ENCODE measurements at places on chromosomes 16 and 17.

GRCh38 chr17:6422654-6423241, 12.2 kb downstream of the AIPL1 start:
- no peak for DNase-seq

GRCh38 chr17:81335773-81336157, 40.7 kb upstream of the SLC38A10 start:
- peak; percentile 83 for DNase-seq

GRCh38 chr16:66189951-66190350, 176.5 kb upstream of the CDH5 start:
- no peak for DNase-seq

DNA sequence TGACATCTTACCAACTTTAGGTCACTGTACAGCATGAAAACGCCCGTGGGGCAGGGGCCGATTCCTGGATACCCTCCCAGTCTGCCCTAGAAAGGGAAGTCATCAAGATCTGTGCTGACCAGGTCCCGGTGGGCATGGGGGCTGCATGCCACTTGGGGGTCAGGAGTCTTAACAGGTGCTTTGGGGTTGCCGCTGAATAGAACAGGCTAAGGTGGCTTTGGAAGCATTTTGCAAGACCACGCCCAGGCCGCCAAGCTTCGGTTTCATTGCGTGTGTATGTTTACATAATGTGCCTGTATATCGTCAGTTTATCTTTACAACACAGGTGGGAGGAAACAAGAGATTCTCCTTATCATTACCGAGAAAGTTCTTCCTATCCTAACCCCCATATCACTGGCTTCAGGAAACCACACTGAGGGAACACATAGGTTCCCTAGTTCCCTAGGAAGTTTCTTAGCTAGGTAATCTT, 13.3 kb upstream of the USP36 start:
- no peak for DNase-seq

DNA sequence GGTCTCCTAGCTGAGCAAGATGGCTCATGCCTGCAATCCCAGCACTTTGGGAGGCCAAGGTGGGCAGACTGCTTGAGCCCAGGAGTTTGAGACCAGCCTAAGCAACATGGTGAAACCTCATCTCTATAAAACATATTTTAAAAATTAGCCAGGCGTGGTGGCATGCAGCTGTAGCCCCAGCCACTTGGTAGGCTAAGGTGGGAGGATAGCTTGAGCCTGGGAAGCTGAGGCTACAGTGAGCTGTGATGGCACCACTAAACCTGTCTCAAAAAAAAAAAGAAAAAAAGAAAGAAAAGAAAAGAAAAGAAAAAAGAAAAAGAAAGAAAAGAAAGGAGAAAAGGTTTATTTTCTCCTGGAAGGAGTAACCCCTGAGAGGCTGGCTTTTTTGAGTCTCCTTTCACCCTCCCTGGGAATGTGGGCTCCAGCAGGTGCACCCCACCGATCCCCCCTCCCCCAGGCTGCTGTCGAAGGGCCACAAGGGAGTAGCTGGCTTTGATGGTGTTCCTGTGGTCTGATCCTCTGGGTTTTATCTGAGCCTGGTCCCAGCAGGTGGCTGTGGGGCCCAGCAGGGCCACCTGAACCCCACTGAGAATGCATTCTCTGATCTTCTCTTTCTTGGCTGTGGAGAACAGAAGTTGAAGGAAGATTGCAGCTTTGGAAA, 29.9 kb upstream of the TNRC6C start:
- no peak for DNase-seq

- DNase-seq: no peak
Observed at GRCh38 chr16:57947261-57947660, 23.7 kb downstream of the CNGB1 start.

GRCh38 chr16:16032271-16032979, 83.0 kb downstream of the ABCC1 start:
- DNase-seq: no peak

DNA sequence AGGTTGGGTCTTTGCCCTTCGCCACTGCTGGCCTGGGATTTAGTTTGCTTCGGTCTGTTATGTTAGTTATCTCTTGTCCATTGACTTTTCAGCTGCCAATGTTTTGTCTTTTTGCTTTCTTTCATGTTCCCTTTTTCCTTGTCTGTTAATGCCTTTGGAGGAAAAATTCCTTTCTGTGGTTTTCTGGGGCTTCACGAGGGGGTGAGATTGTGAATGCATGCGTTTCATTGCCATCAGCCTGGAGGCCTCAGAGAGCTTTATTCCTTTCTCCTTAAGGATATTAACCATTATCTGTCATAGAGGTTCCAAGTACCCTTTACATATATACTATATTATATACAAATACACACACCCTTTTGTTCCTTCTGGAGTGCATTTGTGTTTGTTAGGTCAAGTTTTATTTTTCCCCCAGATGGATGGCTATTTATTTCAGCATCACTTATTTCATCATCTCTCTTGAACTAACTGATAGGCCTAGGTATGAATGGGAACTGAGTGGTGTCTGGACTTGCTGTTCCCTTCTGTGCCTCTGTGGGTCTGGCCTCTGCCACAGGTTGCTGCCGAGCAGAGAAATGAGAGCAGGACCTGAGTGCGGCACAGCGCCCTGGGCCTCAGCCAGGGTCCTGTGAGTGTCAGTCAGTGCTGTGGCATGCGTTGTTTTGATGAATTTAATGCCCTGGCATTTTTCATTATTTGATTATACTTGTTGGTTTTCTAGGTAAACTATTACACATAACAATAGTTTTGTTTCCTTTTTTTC, 193.4 kb downstream of the LGALS9B start:
- DNase-seq: no peak

- DNase-seq: no peak
Observed at GRCh38 chr17:29753845-29754439, 131.2 kb upstream of the CORO6 start.

GRCh38 chr16:90022209-90023077, 3.2 kb upstream of the DBNDD1 start:
- peak; percentile 95 for DNase-seq

- peak; percentile 85 for DNase-seq
Observed at GRCh38 chr17:59329176-59330052, 2.0 kb upstream of the YPEL2 start.

- DNase-seq: peak; percentile 63
Observed at GRCh38 chr16:50313596-50314478, 47.5 kb downstream of the ADCY7 start.

DNA sequence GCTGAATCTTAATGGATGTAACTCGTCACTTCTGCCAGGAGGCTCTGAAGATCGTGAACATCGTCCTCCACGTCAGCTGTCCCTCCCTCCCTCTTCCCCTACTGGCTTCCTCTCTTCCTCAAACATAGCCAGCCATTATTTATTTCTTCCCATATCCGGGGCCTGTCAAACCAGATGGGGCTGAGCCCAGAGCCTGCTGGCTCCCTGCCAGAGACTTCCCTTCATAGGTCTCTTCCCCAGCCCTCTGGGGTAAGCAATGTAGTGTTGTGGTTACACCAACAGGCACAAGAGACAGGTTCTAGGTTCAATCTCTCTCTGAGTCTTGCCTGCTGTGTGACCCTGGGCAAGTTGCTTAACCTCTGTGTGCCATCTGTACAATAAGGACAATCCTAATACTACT, 40.1 kb upstream of the ZFP90 start:
- DNase-seq: peak; percentile 38

DNA sequence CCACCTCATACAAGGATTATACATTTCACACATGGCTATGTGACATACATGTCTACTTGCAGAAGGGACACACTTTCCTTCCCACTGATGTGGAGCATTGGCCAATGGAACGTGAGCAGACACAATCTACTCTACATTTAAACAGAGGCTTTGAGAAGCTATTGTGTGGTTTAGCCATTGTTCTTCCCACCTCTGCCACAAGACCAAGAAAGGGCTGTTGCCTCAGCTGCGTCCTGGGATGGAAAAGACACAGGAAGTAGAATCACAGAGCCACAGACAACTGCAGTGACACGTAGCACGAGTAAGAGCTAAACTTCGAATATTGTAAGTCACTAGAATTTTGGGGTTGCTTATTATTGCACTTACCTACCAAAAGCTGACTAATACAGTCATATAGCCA, 33.3 kb downstream of the PRKCB start:
- DNase-seq: no peak

DNA sequence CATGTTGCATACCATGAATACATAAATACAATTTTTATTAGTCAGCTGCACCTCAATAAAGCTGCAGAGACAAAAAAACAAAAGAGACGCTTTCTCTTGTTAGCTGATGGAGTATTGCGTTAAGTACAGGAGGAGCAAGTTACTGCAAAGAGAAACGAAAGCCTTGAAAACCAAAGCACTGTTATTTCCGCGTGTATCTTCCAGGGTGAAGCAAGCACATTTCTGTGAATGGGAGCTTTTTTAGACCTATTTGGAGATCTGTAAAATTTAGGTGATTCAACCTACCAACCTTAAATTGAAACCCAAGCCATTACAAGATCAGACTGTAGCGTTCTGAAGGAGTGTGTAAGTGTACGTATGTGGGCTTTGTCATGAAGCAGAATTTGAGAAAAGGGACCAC, 390.4 kb downstream of the SOX9 start:
- DNase-seq: no peak

DNA sequence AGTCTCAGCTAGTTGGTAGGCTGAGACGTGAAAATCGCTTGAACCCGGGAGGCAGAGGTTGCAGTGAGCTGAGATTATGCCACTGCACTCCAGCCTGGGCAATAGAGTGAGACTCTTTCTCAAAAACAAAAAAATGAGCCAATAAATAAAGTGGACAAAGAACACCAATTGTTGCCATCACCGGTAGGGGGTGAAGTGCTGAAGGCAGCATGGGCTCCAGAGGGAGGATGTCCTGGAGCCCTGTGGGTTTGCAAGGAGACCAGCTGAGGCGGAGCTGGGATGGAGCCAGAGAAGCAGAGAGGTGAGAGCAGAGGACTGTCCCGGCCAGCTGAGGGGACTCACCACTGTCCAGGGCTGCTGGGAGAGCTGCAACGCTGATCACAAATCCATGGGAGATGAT, 13.8 kb downstream of the CHST6 start:
- no peak for DNase-seq

DNA sequence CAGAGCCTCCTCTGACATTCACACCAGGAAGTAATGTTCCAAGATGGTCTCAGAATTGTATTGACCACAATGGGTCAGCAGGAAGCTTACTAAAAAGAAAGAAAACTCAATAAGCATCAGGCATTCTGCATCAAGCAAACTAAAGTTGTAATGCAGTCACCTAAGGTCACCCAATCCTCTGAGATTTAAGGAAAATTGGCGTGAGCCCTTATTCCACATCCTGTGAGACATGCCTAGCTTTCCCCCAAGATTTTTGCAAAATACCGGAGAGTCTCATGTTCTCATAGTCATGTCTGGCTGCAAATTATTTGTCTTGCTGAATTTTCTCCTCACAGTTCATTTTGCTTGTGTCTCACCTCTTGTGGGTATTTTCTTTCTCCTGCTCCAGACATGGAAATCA, 417.1 kb upstream of the SOX9 start:
- no peak for DNase-seq

- DNase-seq: no peak
Observed at GRCh38 chr16:31350275-31351005, 4.5 kb upstream of the ITGAX start.

DNA sequence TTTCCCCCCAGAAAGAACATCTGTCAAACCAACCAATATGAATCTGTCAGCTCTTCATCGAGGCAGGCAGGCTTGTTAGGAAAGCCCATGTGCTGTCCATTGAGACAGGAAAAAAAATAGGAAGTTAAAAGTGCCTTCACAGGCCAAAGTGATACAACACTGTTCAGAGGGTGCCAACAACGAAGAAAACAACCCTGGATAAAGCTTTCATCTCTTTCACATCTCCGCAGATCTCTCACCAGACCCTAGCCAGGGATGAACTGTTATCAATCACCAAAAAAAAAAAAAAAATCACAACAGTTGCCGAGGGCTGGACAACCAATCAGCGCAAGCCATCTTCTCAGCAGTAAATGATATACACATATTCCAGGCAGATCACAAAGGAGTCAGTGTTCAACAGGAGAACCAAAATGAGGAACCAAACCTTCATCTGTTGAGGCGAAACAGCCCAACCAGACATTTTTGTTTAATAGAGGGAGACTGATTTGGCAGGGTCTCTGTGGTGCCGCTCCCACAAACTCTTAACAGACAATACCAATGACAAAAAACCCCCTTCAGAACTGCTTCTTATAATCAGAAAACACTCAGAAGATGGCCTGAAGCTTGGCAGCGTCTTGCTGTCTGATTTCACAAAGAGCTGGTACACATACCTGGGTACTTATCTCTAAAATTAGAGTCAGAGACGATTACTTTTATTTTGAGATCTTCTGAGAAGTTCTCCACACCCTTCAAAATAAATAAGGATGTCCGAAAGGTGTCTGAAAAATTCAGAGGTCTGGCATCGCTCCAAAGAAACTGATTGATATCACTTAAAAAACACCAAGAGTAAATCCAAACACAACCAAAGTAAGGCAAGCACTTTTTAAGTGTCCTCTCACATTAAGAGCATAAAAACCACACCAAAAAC, 1.8 kb downstream of the MAP3K14 start:
- DNase-seq: no peak

DNA sequence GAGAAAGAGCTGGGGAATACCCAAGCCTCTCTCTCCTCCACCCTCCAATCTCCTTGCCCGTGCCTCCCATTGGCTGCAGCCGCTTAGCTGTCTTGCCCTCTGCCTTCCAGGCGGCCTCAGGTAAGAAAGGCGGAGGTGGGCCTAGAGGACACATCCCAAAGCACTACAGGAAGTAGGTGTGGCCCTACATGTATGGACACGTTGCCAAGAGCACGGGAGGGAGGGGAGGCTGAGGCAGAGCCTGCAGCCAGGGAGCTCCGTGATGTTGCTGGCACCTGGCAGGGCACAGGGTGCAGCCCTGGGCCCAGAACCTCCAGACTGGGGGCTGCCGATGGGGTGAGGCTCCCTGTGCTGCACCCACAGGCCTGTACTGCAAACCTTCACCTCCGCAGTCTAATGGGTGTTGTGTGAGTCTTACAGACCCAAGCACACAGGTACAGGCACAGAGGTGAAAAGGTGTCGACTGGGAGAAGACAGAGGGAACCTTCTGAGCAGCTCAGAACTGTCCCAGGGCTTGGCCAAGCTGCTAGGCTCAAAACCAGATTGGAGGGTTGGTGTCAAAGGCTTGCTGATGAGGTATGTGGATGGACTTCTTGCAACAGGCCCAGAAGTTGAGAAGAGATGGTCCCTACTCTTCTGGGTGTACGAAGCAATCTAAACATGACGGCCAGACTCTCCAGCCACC, 23.5 kb upstream of the FOXK2 start:
- peak; percentile 61 for DNase-seq

DNA sequence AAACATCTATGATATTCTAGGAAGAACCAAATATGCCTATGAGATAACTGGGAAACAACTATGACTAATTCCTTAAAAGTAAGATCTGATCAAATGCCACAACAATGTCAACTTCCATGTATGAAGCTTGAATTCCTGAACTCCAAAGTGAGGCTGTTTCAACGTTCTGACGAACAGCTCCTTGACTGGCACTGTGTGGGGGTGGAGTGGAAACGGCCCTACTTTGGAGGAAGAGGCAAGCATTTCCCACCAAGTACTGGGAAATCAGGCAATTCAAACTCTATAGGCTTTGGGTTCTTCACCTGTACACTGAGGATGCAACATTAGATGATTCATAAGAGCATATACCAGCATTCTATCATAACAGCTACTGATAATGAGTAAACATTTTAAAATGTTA, 187.2 kb downstream of the CDK5R1 start:
- DNase-seq: no peak

- no peak for DNase-seq
Observed at GRCh38 chr16:56399047-56399446, 26.3 kb downstream of the AMFR start.

GRCh38 chr17:50645748-50646682, 11.3 kb downstream of the ABCC3 start:
- DNase-seq: no peak

Data from DMS53 (cell line).